Naive thymus-derived CD4-positive, alpha-beta T cell (primary cell): ENCODE measurements at places on chromosomes 12 and 14.

DNA sequence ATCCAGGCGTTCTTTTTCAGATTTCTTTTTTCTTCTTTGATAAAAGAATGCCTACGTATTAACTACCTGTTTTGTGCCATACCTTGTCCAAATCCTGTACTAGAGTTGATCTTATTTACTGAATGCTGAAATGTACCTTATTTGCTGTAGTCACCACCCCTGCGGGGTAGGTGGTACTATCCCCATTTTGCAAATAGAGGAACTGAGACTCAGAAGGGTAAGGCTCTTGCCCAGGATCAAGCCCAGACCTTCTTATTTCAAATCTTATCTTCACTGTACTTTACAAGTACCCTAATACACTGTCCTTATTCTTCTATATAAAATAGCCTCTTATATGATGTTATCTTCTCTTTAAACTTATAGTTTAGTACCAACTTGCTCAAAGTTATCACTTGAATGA lies 206.5 kb downstream of the SLC41A2 start:
- no peak for DNase-seq

GRCh38 chr14:23376482-23377197 lies at the start of gene CMTM5:
Gene CMTM5, plus strand, starts transcription at chr14:23377046. Its CDS starts 206 bp downstream, at chr14:23377252.
- DNase-seq = no peak

DNA sequence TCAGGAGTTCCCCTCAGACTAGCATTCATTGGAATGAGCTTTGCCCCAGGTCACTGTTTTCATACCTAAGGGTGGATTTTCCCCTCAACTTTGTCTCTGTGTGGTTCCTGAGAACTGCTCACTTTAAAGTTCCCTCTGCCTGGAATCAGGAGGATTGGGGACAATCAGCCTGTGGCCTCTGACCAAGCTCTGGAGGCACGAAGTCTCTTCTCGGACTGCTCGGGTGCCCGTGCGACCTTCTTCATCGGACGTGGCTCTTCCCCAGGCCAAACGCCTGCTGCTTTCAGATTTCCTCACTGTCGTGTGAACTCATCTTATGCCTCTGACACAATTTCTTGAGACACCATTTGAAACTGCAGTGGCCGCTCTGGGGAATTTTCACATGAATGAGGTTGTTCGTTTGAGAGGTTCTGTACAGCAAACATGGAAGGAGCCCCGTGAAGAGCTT lies 153.7 kb upstream of the PZP start:
- DNase-seq = no peak

DNA sequence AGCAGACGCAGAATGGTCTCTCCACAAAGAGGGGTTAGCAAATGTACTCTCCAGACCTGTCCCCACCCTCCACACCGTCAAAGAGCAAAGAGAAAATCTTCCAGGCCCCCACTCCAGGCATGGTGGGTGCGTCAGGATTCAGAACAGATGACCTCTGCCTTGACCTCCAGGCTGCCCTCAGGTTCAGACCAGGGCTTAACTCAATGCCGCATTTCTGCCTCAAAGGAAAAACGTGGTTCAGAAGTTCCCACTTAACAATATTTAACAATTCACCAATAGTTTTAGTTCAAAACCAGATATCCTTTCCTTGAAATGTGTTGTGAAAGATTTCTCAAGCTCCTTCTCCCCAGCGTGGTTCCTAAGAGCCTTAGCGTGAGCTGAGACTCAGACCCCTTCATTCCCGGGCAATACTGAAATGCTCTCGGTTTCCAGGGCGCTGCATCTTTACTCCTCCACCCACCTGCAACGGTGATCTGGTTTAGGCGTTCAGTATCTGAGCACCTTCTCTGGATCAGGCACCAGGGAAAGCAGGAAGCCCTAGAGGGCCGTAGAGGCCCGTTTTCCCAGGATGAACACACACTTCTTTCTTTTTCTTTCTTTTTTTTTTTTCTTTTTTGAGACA lies 22.9 kb downstream of the HSP90AA1 start:
- DNase-seq = no peak

GRCh38 chr14:99946652-99947489 lies 118.4 kb upstream of the EVL start:
- DNase-seq = peak; percentile 51

DNA sequence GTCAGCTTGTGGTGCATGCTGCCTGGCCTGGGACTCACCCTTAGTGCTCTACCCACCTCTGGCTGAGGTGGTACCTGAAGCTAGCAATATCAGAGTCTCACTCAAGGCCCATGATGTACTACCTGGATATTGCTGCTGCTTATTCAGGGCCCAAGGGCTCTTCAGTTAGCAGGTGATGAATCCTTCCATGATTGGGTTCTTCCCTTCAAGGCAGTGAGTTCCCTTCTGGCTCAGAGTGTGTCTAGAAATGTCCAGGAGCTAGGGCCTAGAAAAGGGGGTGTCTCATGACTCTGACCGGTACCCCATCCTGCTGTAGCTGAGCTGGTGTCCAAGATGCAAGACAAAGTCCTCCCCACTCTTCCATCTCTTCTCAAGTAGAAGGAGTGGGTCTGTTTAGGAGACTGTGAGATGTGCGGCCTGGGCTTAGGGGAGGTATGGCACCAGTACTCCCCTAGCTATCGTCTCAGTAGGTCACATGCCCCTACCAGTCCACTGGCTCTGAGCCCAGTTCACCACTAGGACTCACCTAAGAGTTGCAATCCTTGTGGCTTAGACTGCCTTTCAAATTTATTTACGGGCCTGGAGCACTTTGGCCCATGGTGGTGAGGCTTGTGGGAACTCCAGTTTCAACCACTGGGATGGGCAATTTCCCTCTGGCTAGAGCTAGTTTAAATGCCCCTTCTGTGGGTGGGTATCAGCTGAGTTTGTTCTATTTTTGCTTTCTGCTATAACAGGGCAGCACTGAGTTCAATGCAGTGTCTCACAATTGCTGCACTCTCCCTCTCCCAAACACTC lies 12.2 kb downstream of the PRORP start:
- DNase-seq = no peak

- no peak for DNase-seq
Observed at GRCh38 chr12:17829813-17830212, 260.2 kb downstream of the RERGL start.

DNA sequence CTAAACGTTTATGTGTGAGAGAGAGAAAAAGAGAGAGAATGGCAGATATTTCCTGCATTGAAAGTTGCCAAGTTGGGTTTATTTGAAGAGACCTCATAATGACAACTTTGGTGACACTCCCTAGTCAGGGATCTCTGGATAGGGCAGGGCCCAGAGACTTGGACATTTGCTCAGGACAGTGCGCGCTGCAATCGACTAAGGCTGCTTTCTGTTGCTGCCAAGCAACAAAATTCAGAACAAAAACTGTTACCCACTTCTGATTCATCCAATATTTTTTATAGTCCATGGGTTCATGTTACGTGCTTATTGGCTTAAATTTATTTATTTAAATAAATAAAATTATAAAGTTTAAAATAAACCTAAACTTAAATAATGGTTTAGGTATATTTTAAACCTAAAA lies 34.2 kb downstream of the PTGER2 start:
- no peak for DNase-seq

DNA sequence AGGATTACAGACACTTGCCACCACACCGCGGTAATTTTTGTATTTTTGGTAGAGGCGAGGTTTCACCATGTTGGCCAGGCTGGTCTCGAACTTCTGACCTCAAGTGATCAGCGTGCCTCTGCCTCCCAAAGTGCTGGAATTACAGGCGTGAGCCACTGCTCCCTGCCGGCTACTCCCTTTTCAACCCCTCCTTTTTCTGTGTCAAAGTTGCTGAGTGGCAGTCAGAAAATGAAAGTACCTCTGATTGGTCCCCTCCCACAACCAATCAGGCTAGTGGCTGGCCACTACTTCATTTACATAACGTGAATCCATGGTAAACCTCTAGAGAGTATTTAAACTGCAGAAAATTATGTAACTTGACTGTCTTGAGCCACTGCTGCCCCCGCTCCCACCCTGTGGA lies 5.9 kb downstream of the RESF1 start:
- DNase-seq = no peak

DNA sequence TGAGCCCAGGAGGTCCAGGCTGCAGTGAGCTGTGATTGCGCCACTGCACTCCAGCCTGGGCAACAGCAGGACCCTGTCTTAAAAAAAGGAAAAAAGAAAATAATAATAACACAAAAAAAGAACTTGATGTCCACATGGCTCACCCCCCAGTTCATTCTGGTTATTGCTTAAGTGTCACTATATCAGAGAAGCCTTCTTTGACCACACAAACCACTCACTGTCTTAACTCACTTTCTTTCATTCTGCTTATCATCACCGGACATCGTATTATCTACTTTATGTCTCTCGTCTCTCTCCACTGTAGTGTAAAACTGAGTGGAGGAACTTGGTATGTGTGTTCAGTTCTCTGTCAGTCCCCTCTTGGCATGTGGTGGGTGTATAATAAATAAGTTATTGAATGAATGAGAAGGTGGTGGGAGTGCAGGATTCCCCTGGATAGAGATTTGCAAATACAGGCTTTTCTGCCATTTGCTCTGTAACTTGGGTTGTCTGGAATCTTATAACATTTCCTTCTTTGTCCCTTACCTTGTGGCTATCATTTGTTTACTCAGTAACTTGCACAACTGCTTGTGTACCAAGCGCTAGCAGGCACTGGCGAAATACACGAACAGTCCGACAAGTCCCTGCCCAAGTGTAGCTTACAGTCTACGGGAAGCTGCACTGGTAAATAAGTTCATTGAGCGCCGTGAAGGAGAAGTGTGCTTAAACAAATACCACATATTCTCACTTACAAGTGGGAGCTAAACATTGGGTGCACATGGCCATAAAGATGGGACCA lies 86.6 kb upstream of the TRAF3 start:
- no peak for DNase-seq

GRCh38 chr12:23132357-23132756 lies 507.4 kb downstream of the ETNK1 start:
- no peak for DNase-seq

GRCh38 chr12:64560396-64561301 lies 49.6 kb upstream of the RASSF3 start:
- DNase-seq = no peak

GRCh38 chr12:101230547-101230946 lies 20.5 kb upstream of the SLC5A8 start:
- no peak for DNase-seq
